ENCODE measurements at places on chromosomes 5 and 9. TPM values are rescaled to one million over a fixed set of nuclear protein-coding genes. Genes with fewer than 3 reads are reported as not detected.

DNA sequence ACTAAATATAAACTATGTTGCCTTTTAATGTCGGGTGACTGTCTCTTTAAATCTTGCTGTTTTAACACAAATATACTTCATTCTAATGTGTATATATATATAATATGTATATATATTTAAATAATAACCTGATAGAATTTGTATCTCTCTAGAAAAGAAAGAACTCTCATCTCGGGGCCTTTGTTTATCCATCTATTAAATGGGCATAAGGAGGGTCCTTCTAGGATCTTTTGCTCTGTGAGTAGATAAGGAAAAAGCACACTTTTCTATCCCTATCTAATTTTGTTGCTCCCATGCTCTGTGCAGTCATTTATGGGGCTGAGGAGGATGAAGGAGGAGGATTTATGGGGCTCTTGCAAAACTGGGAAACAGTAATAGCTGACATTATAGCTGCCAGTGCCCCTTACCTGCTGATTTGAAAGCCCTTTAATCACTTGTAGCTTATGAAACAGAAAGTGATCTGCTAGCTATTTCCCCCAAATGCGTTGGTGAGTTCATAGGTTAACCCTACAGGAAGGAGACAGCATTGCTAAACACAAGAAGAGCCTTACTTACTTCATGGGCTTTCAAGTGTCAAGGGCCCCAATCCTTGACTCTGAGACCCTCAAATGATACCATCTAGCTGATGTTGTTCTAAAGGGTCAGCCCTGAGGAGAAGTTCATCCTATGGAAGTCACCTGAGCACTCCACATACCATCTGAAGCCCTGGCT is 5.8 kb upstream of the PPARGC1B start:
- DNase-seq, result no peak

- no peak for DNase-seq
Measured at GRCh38 chr9:36128349-36128748, 8.2 kb upstream of the GLIPR2 start.

EMB gene
- 9.2 TPM for total RNA-seq

GRCh38 chr5:126139086-126139485 is 284.1 kb upstream of the GRAMD2B start:
- DNase-seq, result no peak

DNA sequence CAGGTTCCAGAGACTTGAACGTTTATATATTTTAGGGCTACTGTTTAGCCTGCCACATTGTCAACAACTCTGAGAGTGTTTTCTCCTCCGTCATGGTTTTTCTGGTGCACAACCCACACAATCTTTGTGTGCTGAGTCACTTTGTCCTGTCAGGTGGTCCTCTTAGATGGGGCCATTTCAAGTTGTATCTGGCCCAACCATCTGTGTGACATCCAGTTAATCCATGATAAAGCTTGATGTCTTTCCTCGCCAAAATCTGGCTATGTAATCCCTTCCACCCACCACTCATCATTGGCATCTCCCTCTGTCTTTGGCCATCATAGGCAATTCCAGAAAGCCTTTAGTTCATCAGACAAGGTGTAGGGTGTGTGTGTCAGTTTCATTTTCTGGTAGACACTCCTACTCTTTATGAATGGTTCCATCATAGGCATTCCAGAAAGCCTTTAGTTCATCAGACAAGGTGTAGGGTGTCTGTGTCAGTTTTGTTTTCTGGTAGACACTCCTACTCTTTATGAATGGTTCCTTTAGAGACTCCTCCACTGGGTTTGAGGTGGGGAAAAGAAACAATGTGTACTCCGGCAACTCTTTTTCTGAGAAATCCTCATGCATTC is 282.0 kb upstream of the ACTBL2 start:
- no peak for DNase-seq

GRCh38 chr9:73643379-73644013 is 491.8 kb downstream of the ANXA1 start:
- DNase-seq, result no peak

GRCh38 chr9:89821081-89821480 is 216.3 kb downstream of the GADD45G start:
- peak; percentile 27 for DNase-seq

SRA1 gene
- 13.6 TPM for total RNA-seq

DNA sequence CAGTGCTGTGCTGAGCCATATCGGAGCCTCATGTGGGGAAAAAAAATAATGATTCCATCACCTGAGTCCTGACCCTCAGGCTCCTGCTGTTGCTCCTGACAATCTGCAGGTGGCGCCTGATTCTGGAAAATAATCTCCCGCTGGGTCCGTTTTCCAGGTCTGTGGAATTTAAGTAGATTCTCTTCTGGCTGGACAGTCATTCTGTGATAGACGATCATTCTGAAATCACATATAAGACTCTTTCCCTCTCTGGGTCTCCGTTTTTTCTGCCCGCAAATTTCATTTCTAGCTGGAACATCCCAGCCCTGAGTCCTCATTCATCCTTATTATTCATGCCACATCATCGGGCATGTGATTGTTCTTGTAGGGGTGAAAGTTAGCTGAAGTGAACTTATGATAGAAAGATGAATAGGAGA is 22.1 kb upstream of the STXBP1 start:
- DNase-seq, result no peak

- no peak for DNase-seq
Measured at GRCh38 chr5:111932199-111932598, 175.2 kb upstream of the NREP start.

DNA sequence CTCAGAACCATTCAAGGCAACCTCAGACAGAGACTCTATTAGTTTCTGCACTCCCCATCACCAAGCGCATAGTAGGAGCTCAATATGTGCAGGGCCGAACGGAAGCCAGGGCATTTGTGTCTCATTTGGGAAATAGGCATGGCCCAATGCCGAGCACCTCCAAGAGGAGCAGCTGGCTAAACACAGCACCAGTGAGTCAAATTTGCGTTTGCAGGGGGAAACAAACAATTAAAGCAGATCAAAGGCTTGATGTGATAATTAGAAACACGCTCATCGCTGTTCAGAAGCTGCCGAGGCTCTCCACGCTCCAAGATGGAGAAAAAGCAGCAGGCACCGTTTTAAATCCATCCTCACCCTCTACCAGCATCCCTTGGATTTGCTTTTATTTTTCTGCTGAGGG is 225.3 kb downstream of the AGTPBP1 start:
- DNase-seq, result no peak

- DNase-seq, result no peak
Measured at GRCh38 chr5:39262981-39263380, 43.6 kb upstream of the FYB1 start.

ZNG1A gene
- total RNA-seq, result 36.4 TPM

DNA sequence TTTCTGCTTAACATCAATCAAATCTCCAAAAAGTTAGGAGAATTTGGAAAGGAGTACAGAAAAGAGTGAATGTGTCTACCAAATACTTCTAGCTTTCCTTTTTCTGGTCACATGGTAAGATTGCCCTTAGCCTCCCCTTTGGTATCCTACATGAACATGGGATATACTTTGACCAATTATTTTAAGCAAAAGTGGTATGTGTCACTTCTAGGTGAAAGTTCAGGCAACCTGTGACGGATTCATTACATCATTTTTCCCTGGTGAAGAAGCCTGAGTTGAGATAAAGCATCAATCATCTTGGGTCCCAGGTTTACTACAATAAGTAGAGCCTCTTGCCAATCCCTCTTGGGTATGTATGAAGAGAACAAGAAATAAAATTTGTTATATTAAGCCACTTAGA is 419.2 kb downstream of the PDE4D start:
- DNase-seq, result no peak

GRCh38 chr9:70517926-70518610 is 103.6 kb upstream of the KLF9 start:
- DNase-seq, result no peak

TYRP1 gene
- total RNA-seq, result not detected

- DNase-seq, result no peak
Measured at GRCh38 chr5:88676637-88677375, 206.2 kb downstream of the MEF2C start.

ANKRD18B gene
- not detected for total RNA-seq

FGD3 gene
- 10.4 TPM for total RNA-seq

LEAP2 gene
- total RNA-seq, result 4.1 TPM

DNA sequence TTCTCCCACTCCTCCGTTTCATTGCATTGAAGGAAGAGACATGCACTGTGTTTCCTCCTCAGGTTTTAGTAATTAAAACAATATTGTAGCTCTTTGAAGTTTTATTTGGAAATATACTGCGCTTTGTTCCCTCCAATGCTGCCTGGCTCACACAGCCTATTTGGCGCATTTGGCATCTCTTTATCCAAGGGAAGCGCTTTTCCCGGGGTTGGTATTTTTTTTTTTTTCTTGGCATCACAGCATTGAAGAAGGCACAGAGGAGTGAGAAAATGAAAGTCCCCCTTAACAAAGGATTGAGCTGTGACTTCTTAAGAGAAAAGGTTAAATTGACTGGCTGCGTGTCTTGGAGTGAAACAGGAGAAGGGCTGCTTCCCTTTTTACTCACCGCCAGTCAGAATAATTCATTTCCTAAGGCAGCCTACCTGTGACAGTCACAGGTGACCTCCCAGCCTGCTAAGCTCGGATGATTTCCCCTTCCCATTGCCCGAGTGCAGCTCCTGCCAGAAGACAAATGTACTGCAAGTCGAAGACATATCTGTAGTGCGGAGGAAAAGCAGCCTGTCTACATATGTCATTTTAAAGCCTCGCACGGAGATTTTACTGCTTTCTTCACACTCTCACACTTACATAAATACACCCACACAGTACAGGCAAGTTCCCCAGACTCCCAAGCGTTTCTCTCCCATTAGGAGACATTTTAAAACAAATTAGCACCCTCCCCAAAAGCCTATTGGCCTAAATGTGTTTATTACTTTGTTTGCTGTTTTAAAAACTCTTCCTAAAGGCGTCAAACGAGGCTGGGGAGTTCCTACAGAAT is 665.5 kb upstream of the ZNF608 start:
- DNase-seq, result no peak

DNA sequence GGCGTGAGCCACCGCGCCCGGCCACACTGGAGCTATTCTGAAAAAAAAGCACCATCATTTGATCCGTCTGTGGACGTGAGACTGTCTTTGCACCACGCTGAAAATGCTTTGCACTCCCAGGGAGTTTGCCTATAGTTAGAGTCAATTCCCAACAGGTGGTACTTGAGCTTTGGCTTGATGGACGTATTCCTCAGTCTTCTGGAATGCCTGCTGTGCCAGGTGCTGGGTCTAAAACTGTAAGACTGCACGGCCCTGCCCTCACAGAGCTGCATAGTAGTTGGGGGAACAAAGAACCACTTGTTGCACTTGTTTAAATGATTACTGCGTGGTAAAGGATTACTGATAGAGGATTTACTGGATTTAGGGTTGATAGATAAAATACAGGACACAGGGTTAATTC is 3.4 kb upstream of the CCNO start:
- DNase-seq, result no peak

CCDC69 gene
- total RNA-seq, result 97.0 TPM

DNA sequence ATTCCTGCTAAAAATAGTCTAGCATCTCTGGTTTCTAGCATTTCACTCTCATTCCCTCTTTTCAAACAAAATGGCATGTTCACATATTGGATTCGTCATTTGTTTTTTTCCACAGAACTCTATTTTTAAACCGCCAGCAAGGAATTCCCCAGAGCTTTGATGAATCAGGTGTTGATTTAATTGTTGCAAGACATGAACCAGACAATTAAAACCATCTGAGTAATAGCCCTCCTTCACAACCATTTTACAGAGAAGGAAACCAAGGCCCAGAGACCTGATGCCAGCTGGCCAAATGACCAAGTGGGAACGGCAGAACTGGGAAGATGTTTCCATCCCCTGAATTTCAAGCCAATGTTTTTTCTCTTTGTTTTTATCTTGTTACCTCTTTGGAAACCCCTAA is 167.0 kb downstream of the CAAP1 start:
- no peak for DNase-seq

GRCh38 chr9:70013598-70014196 is 30.0 kb upstream of the MAMDC2 start:
- no peak for DNase-seq

Data from breast epithelium (tissue), 4 donors.